Left hindlimb (tissue), 1 donor: ENCODE measurements at places on chromosomes 3 and 15.

DNA sequence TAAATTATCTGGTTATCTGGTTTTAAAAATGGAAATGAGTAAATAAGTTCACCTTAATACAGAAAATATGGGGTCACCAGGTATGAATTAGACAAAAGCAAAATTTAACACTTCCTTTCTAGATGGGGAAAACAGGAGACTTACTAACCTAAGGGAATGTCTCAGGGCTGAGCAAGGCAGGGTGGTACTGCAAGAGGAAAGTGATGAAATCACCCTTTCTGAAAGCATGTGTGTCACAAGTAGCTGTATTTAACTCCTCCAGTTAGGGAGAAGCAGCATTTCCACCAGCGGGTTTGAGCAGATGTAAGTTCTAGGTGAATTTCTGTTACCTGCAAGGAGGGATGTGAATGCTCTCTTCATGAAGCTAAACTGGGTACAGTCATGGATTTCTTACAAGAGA, 629.1 kb downstream of the MECOM start:
- no peak for DNase-seq

DNA sequence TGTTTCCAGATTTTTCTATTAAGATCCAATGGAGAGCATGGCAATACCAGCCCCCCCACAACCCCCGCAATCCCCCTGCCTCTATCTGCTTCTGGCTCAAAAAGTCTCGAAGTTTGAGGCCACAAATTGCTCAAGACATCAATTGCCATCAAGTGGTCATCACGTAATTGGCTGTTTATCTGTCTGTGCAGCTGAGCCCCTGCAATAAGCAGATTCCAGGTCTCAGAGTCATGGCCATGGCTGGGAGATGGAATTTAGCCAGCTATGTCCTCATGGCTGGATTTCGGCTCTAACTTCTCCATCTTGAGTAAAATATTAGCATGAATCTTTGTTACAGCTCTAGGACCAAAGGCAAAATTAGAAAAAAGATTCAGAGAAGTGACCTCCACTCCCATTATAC, 22.7 kb downstream of the SSUH2 start:
- DNase-seq: no peak

- DNase-seq: no peak
These were observed 6.3 kb downstream of the GALNT15 start for GRCh38 chr3:16180737-16181134.

- peak; percentile 34 for DNase-seq
These were observed 149.9 kb downstream of the LRRK1 start for GRCh38 chr15:101068961-101069653.

DNA sequence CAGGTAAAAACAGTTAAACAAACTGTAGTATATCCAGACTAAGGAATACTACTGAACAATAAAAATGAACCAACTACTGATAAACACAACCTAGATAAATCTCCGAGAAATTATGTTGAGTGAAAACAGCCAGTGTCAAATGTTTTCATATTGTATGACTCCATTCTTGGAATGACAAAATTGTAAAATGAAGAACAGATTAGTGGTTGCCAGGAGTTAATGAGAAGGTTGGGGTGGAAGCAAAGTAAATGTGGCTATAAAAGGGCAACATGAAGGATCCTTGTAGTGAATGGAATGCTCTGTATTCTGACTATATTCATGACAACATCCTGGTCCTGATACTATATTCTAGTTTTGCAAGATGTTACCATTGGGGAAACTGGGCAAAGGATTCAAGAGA, 27.5 kb upstream of the ACKR4 start:
- no peak for DNase-seq

- DNase-seq: no peak
These were observed 20.9 kb downstream of the FBLN2 start for GRCh38 chr3:13569641-13570390.

DNA sequence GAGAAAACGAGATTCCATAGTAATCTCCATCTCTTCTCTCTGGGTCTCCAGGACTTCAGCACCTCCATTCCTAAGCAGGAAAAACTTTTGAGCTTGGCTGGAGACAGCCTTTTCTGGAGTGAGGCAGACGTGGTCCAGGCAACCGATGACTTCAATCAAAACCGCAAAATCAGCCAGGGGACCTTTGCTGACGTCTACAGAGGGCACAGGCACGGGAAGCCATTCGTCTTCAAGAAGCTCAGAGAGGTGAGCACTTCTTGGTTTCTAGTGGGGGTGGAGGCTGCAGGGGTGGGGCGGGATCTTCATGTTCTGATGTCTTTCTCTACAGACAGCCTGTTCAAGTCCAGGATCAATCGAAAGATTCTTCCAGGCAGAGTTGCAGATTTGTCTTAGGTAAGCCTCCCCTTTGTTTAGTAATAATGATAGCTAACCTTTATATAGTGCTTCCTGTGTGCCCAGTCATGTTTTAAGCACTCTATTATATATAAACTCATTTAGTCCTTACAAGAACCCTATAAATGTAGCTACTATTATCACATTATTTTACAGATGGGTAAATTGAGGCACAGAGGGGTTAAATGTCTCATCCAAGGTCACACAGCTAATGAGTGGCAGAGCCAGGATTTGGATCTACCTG, 35.0 kb upstream of the TATDN2 start:
- DNase-seq: no peak

DNA sequence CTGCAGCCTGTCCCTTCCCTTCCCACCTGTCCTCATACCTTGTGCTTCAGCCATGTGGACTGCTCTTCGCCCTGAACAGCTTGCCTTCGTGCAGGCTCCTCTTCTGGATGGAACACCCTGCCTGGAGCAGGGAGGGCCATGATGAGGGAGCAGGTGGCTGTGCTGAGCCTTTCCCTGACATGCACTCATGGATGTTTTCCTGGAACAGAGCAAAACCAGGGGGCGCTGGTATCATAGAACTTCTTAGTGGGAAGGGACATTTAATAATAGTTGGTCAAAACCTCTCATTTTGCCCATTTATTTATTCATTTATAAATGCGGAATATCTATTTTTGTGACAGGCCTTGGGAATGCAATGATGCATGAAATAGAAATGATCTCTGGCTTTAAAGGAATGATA, 149.3 kb downstream of the CACNA1D start:
- no peak for DNase-seq

GRCh38 chr3:60803216-60804173, 447.8 kb downstream of the FHIT start:
- no peak for DNase-seq

GRCh38 chr3:64028754-64029153, 5.5 kb upstream of the PSMD6 start:
- no peak for DNase-seq

DNA sequence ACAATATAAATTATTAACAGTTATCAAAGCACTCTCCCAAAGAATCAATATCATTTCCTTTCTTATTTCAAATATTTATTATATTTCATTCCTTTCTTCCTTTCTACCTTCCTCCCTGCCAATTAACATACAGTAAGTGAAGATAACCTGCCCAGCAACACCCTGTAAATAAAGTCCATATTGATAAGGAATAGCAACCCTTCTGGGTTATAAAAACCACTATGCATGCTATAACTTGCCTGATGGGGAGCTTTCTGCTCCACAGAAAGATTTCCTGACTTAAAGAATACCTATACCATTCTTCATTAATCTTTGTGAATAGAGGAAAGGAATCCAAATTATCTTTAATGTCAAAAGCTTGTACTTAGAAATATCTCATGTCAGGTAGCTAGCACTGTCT, 166.5 kb downstream of the ISL2 start:
- DNase-seq: no peak

DNA sequence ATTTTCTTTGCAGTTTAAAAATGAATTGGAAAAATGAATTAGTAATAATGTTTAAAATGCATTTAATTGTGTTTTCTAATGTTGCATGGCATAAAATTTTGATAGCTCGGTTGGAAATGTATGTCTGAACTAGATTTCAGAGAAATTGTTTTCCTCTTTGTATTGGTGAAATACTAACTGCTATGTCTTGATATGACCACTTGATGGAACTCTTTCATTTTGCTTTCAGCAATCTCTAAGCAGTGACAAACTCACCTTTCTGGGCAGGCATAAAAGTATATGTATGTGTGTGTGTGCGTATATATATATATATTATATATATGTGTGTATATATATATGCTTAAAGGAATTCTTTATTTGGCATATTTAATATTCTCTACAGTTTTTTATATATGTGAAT, 239.3 kb upstream of the ZNF717 start:
- DNase-seq: no peak

GRCh38 chr15:66595931-66596545, 30.2 kb upstream of the LCTL start:
- no peak for DNase-seq

DNA sequence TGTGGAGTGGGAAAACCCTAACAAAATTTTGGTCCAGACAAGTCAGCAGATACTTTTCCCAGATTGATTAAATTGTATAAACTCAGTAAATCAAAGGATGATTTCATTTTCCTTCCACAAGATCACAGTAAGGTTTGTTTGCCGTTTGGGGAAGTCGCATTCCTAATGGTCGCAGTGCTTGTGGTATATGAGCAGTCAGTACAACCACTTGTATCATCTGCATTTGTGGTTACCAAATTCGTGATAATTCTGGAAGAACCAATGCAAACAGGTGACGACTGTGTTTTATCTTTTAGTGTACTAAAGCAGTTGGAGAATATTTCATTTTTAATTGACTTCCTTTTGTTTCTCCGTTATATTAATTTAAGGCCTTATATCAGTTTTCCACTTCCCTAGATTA, 100.0 kb upstream of the CNTN6 start:
- no peak for DNase-seq

- no peak for DNase-seq
These were observed 4.7 kb upstream of the THSD4 start for GRCh38 chr15:71110405-71111180.
